Upper lobe of left lung (tissue), 6 donors: ENCODE measurements at places on chromosomes 11 and 22. TPM values are rescaled to one million over a fixed set of nuclear protein-coding genes. Genes with fewer than 3 reads are reported as not detected.
A peak's percentile ranks its signal among the peaks of the same experiment; 100 is the strongest.

- DNase-seq = no peak
Measured at GRCh38 chr22:21622919-21623647, 6.7 kb downstream of the YDJC start.

- DNase-seq = no peak
Measured at GRCh38 chr22:44408829-44409192, 89.2 kb downstream of the RTL6 start.

GRCh38 chr11:59810911-59811259 is 307 bp upstream of the MRPL16 start:
- DNase-seq = no peak

GRCh38 chr11:70555078-70555477 is 156.7 kb downstream of the CTTN start:
- DNase-seq = no peak

- DNase-seq = no peak
Measured at GRCh38 chr22:27776650-27776958, 25.0 kb downstream of the MN1 start.

GRCh38 chr11:111269146-111269868 is 23.8 kb downstream of the POU2AF2 start:
- no peak for DNase-seq

- DNase-seq = no peak
Measured at GRCh38 chr22:49958366-49958921, 2.1 kb upstream of the PIM3 start.

- no peak for DNase-seq
Measured at GRCh38 chr11:128532572-128533091, 54.7 kb downstream of the ETS1 start.

GRCh38 chr11:73990730-73991129 is 8.1 kb upstream of the UCP2 start:
- DNase-seq = no peak

DNA sequence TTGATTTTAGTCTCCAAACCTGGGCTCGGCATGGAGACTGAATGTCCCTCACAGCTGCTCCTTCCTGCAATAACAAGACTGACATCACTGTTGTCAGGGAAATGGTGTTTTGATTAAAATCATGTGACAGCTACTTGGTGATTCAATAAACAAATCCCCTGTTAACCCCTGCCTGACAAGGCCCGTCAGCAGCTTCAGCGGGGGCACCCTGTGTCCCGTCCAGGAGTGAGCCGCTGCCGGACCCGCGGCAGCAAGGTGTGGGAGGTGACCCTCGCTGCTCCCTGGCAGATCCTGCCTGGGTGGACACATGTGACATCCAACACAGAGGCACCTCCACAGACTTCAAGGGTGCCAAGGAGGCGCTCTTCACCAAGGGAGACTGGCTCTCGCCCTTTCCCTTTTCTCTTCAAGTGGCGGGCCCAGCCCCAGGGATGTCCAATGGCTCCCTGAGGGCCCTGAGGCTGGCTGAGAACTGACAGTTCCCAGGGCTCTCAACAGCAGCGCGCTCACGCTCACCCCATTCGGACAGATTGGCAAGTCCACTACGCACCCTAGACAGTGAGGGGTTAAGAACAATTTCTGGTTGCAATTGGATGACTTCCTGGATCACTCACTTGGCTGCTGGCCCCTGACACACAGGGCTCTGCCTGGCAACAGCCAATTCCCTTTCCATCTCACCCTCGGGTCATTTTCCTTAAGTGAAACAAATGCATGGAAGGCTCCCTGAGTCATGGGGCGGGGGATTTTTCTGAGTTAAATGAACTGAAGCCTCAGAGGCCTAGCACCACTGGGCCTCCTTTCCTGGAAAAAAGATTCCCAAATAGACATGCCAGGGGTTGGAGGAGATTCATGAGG is 30.7 kb downstream of the PPP2R1B start:
- peak; percentile 82 for DNase-seq

DNA sequence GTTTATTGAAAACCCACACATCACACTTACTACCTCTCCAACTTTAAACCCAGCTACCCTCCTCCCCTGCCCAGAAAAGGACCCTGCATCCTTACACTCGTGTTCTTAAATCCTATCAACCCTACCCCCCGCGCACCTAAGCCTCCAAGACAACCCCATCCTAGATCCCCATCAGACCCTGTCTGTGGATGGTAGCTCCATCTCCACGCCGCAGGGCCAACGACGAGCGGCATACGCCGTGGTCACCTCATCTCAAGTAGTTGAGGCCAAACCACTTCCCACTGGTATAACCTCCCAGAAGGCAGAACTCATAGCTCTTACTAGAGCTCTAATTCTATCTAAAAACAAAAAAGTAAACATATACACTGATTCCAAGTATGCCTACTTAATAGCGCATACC is 9.4 kb upstream of the OR56A3 start:
- DNase-seq = no peak

DNA sequence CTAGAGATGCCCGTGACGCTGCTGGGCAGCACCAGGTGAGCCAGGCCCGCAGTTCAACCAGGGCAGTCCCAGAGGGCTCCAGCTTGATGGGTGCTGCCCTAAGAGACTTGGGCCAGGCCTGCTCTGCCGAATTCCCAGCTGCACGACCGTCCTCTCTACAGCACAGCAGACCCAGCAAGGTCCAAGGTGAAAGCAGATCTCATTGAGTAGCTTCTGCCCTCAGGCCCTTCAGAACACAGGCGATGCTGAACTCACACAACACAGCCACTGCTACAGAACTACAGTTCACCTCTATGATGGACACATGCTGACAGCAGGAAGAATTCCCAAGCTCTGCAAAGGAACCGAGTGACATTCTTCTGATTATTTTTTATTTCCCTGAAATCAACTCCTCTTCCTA is 81.6 kb downstream of the MICAL3 start:
- no peak for DNase-seq

GRCh38 chr11:63572026-63572688 is 9.0 kb upstream of the PLAAT2 start:
- DNase-seq = no peak

- DNase-seq = no peak
Measured at GRCh38 chr11:82995754-82996398, 75.8 kb downstream of the RAB30 start.

- DNase-seq = no peak
Measured at GRCh38 chr11:62689421-62690183, at the start of gene LRRN4CL. LRRN4CL (minus strand) TSS chr11:62689530; CDS start chr11:62688508, 1,022 bp downstream.

GRCh38 chr11:118521892-118522311 is 5.4 kb upstream of the TTC36 start:
- DNase-seq = no peak

DNA sequence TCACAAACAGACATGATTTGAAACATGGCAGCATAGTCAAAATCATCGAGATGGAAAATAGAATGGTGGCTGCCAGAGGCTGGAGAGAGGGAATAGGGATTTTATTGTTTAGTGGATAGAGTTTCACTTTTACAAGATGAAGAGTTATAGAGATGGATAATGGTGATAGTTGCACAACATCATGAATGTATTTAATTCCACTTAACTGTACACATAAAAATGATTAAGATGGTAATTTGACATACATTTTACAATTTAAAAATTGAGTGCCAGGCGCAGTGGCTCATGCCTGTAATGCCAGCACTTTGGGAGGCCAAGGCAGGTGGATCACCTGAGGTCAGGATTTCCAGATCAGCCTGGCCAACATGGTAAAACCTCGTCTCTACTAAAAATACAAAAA is 21.2 kb downstream of the TTC28 start:
- DNase-seq = no peak

DNA sequence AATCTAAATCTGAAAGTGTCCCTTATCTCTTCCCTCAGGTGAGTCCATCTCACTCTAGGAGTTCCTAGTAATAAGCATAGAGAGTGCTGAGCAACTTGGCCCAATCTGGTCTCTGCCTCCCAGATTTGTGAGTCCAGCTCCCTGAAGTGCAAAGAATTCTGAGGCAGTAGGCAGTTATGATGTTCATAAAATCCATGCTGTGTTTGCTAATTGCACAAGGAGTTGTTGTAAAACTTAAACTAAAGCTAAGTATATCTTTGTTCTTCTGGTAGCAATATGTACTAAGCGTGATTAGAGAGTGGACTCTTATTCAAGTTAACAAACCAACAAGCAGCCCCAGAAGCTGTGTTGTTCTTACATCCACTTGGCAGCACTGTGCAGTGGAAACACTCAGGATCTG is 7.6 kb upstream of the PTH start:
- DNase-seq = no peak

DNA sequence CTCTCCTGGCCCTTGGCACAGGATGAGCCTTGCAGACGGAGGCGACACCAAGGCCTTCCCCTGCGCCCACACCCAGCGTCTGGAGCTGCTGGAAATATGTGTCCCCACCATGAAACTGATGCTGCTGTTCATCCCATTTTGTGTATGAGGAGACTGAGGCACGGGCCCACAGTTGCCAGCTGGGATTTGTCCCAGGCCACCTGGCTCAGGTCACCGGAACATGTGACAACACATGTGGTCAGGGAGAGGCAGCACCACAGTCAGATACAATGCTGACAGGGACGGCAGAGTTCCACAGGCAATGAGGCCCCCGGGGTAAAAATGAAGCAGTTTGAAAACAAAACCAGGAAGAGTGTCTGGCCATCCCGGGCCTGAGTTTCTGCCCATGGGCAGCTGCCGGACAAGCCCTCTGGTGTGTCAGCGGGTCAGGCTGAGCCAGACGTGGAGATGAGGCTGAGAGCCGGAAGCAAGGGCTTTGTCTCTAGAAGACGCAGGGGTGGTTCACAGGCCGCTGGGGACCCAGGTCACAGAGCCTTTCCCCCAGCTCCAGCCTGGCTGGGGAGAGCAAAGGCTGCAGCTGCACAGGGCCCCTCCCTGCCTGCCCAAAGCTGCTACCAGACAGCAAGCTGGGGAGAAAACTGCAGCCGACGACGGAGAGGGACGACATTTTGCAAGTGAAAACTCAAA is 80.7 kb downstream of the CDKN1C start:
- DNase-seq = peak; percentile 38

DNA sequence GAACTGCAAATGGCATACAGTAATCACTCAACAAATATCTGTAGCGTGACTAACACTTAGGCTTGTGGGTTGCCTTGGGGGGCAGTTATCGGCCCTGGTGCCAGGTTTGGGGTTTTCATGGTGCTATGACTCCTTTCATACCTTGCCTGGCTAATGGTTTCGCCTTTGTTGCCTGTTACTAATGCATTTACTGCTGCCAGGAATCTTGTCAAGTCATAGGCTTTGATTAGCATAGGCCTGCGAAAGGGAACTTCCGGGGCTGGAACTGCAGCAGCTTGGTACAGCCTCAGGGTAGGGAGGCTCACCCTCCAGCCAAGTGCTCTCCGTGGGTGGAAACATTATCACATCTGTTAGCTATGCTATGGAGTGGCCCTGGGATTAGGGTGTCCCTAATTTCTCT is 13.2 kb downstream of the SLC25A18 start:
- DNase-seq = no peak

- DNase-seq = peak; percentile 80
Measured at GRCh38 chr11:116693593-116694348, 79.0 kb downstream of the BUD13 start.

- peak; percentile 50 for DNase-seq
Measured at GRCh38 chr11:17013548-17014320, 480 bp downstream of the PLEKHA7 start.

DNA sequence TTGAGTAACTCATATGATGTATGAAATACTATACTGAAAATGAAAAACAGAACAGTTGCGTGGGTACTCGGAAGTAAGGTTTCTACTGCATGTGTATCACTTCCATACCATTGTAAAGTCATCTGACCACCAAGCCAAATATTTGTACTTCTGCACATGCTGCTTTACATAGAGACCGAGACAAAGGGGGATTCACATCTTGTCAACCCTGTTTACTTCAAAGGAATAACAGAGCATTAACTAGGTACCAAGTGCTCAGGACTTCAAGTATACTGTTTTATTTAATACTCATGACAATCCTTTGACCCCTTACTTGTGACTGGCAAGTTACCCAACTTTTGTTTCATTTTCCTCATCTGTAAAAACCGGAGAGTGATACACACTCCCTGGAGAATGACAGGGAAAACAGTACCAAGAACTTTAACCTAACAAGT is 9.9 kb downstream of the MAPK1 start:
- no peak for DNase-seq

GRCh38 chr11:5891216-5891800 is 1.7 kb upstream of the OR52E5 start:
- DNase-seq = no peak

- DNase-seq = no peak
Measured at GRCh38 chr11:111523343-111523742, 8.8 kb downstream of the HOATZ start.

- no peak for DNase-seq
Measured at GRCh38 chr22:41528132-41528766, 16.0 kb downstream of the POLR3H start.

Gene SULT4A1
- total RNA-seq = not detected

Gene AQP11
- total RNA-seq = 0.69 TPM

Gene OR4D5
- total RNA-seq = not detected

Gene OR51E2
- total RNA-seq = not detected

Gene UPK3A
- not detected for total RNA-seq

Gene GLB1L3
- total RNA-seq = 1.3 TPM

Gene RCOR2
- 0.40 TPM for total RNA-seq

Gene MICAL2
- total RNA-seq = 147 TPM

Gene CHST1
- 1.6 TPM for total RNA-seq

Gene CCDC87
- total RNA-seq = 4.2 TPM

Gene POTEH
- not detected for total RNA-seq

Gene OR52N4
- total RNA-seq = not detected

Gene OR5P2
- 7.6 TPM for total RNA-seq

Gene MUC2
- not detected for total RNA-seq

Gene KCNJ5
- 1.5 TPM for total RNA-seq

Gene PRR5
- 15.5 TPM for total RNA-seq

Gene TECTA
- 3.1 TPM for total RNA-seq
